A549 treated with CORT108297 at 1 μM for 4 hours (cell line): ENCODE measurements at places on chromosomes 4 and X. TPM values are rescaled to one million over a fixed set of nuclear protein-coding genes. Genes with fewer than 3 reads are reported as not detected.

The AP1S2 gene
- 18.1 to 22.0 TPM (median 19.3 TPM) in 5 replicates for total RNA-seq

The TMEM271 gene
- not detected in 5 replicates for total RNA-seq

The CCKAR gene
- not detected in 5 replicates for total RNA-seq

The GIMD1 gene
- not detected in 5 replicates for total RNA-seq

The FAM241A gene
- total RNA-seq, result 0.88 to 1.1 TPM (median 1.0 TPM) in 5 replicates
